ENCODE measurements at places on chromosomes 2 and 18. TPM values are rescaled to one million over a fixed set of nuclear protein-coding genes. Genes with fewer than 3 reads are reported as not detected.

DNA sequence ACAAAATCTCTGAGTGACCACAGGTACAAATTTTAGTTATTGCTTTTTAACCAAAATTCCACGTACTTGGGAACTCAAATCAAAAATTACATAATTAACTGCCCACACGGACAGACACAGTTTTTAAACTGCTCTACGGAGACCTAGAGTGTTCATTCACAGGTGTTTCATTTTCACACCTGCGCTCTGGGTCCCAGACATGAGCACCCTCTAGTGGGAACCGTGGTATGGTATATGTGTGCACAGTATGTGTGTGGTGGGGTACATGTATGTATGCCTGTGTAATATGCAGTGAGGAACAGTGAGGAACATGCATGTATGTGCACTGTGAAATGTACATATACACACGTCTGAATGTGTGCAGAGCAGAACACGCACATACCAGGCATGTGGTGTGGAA is 65.0 kb downstream of the PPP4R1 start:
- no peak overlapping the region for H3K27ac ChIP-seq
- H3K4me1 ChIP-seq: no peaks in the 10 kb centered on the region
- DNase-seq: no peak

- no peak overlapping the region for H3K4me3 ChIP-seq
- no peaks in the 10 kb centered on the region for H3K36me3 ChIP-seq
- no peaks in the 10 kb centered on the region for H3K4me1 ChIP-seq
Measured at GRCh38 chr2:105635564-105635963, 109.1 kb upstream of the NCK2 start.

DNA sequence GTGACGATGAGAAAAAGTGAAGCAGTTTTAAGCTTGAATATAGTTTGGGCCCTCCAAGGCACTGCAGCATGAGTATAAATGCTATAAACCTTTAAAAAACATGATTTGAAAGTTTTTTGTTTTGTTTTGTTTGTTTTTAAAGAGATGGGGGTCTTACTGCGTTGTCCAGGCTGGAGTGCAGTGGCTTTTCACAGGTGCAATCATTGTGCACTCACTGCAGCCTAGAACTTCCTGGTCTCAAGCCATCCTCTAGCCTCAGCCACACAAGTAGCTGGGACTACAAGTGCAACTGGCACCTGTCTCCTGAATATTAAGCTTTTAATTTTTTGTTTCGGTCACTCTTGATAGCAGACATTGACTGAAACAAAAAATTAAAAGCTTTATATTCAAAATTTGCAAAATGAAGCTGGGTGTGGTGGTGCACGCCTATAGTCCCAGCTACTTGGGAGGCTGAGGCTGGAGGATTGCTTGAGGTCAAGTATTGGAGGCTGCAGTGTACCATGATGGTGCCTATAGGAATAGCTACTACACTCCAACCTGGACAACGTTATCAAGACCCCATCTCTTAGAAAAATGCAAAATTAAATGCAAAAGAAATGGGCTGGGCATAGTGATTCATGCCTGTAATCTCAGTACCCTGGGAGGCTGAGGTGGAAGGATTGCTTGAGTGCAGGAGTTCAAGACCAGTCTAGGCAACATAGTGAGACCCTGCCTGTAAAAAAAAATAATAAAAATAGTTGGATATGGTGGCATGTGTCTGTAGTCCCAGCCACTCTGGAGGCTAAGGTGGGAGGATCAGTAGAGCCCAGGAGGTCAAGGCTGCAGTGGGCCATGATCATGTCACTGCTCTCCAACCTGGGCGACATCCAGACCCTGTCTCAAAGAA is 15.0 kb downstream of the FZD5 start:
- H3K27ac ChIP-seq: no peak overlapping the region
- peaks cover 2% of the 10 kb centered on the region for H3K4me1 ChIP-seq
- H3K36me3 ChIP-seq: no peaks in the 10 kb centered on the region

DNA sequence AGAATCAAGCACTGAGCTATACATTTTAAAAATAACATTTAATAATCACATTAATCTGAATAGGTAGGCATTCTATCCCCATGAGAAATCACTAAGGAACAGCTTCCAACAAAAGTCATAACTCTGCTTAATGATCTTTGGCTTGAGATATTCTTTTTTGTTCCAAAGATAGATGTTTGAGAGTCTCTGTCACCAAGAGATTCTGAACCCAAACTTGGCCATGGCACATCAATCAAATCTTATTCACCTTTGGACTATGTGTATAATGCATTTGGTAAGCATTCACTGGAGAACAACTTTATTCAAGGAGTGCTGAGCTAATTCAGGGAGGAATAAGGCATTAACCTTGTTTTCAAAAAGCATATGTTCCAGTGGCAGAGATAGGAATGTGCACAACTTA is 743.3 kb downstream of the SLC4A3 start:
- H3K36me3 ChIP-seq: no peaks in the 10 kb centered on the region
- H3K4me3 ChIP-seq: no peak overlapping the region
- no peak overlapping the region for H3K27ac ChIP-seq
- no peaks in the 10 kb centered on the region for H3K27me3 ChIP-seq

PLEKHB2 gene
- total RNA-seq: 82.1 TPM

FAM161A gene
- total RNA-seq: 1.1 TPM

KCNG2 gene
- total RNA-seq: not detected

RUFY4 gene
- total RNA-seq: not detected

NT5DC4 gene
- total RNA-seq: not detected

ATP6V1B1 gene
- total RNA-seq: not detected

Measured in IMR-90 (cell line).